NCI-H1417 treated with DMSO at 0.1 percent for 48 hours (cell line): ENCODE measurements at places on chromosomes 1 and 21.

- DNase-seq: no peak
Observed at GRCh38 chr1:26862781-26863684, at the start of gene SFN. TSS of gene SFN (plus strand) at chr1:26863149. CDS start at chr1:26863213, 64 bp downstream.

- no peak for DNase-seq
Observed at GRCh38 chr1:53686965-53687267, 52.0 kb downstream of the GLIS1 start.

DNA sequence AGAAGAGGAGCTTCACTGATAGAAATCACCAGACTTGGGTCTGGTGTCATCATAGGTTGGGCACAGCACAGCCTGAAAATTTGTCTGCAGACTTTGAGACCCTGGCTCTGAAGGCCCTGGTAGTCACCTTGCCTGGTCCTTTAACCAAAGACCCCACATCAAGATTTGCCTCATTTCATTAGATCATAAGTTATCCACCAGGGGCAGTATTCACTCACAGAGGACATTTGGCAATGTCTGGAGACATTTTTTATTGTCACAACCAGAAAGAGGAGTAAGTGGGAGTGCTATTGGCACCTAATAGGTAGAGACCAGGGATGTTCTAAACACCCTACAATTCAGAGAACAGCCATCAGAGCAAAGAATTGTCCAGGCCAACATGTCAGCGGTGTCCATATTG, 22.1 kb upstream of the PAX7 start:
- DNase-seq: no peak

GRCh38 chr1:25519624-25520023, 23.8 kb upstream of the LDLRAP1 start:
- DNase-seq: no peak

GRCh38 chr1:36160388-36160948, 4.5 kb downstream of the MAP7D1 start:
- DNase-seq: no peak

- DNase-seq: no peak
Observed at GRCh38 chr21:36487641-36488307, 7.9 kb upstream of the CLDN14 start.

DNA sequence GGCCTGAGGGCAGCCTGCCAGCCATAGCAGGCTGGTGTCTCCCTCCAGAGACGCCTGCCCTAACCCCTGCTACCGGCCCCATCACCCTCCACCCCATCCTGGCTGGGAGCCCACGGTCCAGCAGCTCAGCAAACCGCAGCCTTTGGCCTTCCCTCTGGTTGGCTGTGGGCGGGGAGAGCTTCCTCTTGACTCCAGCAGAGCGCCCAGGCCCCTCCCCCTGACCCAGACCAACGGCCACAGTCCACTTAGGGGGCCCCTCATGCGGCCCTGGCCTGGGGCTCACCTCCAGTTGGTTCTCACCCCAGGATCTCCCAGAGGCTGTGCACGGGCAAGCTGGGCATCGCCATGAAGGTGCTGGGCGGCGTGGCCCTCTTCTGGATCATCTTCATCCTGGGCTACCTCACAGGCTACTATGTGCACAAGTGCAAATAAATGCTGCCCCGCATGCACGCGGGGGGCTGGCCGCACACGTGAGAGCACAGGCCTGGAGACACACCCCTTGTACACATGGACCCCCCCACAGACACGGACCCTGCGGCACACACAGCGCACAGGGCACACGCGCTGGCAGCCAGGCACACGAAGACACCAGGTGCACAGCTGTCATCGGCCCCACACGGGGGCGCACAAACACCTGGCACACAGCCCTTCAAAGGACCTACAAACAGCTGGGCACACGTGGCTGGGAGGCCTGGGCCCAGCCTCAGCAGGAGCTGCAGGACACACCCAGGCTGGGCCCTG, 3.1 kb downstream of the SMIM1 start:
- peak; percentile 4 for DNase-seq

GRCh38 chr1:26239936-26240335, 5.9 kb downstream of the CEP85 start:
- DNase-seq: no peak

- peak; percentile 80 for DNase-seq
Observed at GRCh38 chr21:41045534-41046268, 122.3 kb upstream of the BACE2 start.

GRCh38 chr21:43306391-43306790, 120.5 kb downstream of the SIK1 start:
- DNase-seq: no peak

DNA sequence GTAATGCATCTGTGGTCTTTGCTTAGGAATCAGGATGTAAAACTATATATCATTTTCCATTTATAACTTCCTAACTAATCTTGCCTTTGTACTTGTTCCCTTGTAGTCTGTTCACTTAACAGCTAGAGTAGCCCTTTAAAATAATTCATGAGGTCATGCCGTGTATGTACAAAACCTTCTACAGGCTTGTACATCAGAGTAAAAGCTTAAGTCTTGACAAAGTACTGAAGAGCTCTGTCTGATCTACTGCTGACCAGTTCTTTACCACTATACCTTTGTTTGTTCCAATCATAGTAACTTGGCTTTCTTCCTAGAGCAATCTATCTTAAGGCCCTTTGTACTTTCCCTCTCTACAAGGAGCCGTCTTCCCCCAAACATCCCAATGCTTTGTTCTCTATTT, 90.7 kb upstream of the KIAA1614 start:
- no peak for DNase-seq

- DNase-seq: no peak
Observed at GRCh38 chr1:34858901-34859445, 576 bp downstream of the SMIM12 start.

- no peak for DNase-seq
Observed at GRCh38 chr21:41478319-41479177, 29.4 kb downstream of the TMPRSS2 start.

DNA sequence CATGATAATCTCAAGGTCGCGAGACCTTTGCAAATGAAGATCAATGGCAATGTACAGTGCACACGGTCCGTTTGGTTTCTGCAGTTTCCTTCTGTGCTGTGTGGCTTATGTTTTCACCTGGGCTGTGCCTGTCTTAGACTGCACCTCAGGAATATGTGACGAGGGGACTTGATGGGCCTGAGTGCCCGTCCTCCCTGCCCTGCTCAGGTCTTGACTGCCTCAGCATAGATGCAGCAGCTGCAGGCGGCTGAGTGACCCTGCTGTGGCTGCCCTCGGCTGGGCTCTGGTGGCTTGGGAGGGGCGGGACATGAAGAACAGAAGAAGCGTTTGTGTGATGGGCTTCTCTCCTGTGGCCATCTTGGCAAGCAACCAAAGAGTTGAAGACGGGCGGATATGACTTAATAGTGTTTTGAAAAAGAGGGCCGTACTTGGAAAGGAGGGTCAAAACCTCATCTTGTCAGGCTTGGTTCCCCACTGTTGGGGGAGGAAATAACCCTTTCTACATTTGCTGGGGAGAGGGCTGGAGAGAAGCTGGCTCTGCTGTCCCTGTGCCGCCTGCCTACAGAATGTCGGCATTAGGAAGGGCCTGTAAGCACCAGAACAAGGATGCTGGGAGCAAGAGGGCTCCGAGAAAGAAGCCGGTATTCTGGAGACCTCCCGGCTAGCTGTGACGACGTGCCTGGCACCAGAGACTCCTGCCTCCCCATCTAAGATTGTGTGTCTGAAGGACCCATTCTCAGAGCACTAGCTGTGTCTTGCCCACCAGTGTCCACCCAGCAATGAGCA, 7.1 kb downstream of the MYBPHL start:
- no peak for DNase-seq

- peak; percentile 51 for DNase-seq
Observed at GRCh38 chr1:99327357-99327756, 63.1 kb downstream of the PLPPR4 start.

DNA sequence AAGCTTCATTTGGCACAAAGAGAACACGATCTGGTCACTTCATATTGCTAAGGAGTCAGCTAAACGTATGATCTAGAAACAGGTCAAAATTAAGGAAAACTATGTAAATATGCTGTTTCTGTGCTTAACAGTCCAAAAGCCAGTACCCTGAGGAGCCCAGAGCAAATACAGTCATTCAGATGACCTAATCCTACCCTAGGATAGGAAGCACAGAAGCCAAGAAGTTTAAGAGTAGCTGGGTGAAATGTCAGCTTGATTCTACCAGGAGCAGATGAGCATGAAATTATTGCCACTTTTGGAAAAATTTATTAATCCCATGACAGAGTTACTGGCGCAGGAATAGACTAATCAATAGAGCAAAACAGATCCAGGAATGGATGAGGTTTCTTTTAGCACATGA, 18.3 kb downstream of the SORT1 start:
- no peak for DNase-seq

DNA sequence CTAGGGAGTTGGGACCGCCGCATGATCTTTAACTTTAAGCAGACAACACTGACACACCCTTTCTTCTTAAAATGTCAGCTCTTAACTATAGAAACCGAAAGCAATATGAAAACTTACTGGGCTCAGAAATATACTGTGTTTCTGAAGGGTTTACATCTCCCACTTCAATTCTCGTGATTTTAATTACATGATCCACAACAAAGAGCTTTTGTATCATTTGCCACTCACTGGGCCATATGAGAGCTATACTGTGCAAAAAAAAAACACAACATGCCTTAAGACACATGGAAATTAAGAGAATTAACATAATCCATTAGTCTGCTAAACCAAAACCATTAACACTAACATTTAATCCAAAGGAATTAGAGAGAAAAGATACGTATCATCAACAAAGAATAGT, 35.0 kb upstream of the RAP1GAP start:
- DNase-seq: no peak

- DNase-seq: no peak
Observed at GRCh38 chr1:81802457-81802706, 1.6 kb downstream of the ADGRL2 start.

DNA sequence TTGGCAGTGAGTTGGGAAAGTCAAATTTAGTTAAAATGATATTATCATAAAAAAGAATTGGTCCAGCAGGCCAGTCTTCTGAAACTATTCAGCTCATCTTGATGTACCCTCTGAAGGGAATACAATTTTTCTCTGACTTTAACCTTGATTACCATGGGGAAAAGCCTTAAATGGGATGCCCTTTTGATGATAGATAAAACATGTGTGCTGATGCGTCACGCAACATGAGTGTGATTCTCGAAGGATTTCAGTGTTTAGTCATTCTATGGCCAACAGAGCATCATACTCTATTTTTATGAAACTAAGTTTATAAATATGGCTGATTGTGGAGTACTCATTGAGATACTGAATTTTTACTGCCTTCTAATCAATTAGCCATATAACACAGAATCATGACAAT, 171.5 kb downstream of the ZNF281 start:
- no peak for DNase-seq

DNA sequence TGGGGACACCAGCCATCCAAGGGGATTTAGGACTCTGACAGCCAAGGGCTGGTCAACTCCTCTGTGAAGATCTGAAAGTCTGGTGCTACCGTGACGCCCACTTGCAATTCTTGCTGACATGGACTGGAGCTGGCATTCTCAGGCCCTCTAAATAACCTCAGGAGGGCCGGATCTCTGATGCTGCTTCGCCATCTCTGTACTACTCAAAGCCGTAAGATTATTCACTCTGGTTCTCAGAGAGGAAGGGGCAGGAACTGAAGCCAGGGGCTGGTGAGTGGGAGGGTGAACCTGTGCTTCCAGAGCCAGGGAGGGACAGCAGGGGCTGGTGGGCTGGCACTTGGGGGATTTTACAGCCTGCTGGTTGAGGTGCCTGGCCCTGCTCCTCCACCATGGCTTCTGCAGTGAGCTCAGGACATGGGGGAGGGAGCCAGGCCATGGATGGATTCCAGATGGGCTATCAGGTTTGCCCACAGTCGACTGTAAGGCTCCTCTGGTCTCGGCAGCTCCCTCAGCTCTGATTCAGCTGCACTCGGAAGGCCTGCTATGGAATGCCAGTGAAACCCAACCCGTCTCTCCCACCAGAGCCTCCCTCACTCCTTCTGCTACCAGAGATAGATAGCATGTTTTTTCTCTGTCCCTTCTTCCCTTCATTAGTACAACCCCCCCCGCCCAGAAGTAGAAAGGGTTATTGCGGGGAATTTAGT, 84.5 kb downstream of the PLXNA2 start:
- DNase-seq: no peak

GRCh38 chr1:25654109-25654660, 37.6 kb downstream of the MAN1C1 start:
- DNase-seq: no peak

GRCh38 chr1:41072051-41072450, 50.5 kb upstream of the SLFNL1 start:
- DNase-seq: no peak

- no peak for DNase-seq
Observed at GRCh38 chr1:92538413-92539061, 51.8 kb upstream of the GFI1 start.

DNA sequence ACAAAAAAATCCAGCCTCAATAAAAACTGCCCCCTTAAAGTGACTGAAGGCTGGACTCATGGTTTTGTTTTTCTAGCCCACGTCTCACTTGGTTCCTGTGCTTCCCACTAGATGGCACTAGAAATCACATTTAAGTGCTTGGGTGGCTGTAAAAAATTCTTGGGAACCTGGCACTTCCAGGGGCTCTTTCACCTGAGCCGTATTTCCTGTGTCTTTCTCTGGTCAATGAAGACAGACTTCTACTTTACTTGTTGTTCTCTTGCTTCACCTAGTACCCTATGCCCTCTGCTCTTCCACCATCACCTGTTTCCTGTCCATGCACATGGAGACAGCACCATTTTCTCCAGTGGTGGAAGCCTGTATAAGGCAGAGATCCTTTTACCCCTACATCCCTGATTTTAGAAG, 20.0 kb downstream of the METTL13 start:
- DNase-seq: no peak

DNA sequence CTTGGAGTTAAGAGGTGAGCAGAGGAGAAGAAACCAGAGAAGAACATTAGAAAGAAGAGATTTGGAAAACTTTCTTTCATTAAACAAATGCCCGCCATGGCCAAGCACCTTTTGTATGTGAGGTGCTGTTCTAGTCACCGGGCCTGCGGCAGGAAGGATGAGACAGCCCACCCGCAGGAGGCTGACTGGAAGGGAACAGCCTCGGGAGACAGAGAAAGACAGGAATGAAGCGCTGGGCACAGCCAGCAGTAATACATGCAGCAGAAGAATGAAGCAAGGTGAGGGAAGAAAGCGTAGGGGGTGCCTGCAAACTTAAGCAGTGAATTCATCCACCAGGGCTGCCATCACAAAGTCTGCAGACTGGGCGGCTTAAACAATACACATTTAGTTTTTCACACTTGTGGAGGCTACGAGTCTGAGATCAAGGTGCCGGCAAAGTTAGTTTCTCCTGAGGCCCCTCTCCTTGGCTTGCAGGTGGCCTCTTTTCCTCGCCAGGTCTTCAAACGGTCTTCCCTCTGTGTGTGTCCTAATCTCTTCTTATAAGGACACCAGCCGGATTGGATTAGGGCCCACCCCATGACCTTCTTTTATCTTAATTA, 188.1 kb downstream of the PSMG1 start:
- DNase-seq: no peak
